CD4-positive, alpha-beta T cell treated with Interferon alpha-2 for 1 hour (primary cell): ENCODE measurements at places on chromosomes 7 and 10.

GRCh38 chr10:93274419-93274818 is 200.7 kb downstream of the CYP26A1 start:
- DNase-seq: no peak

- no peak for DNase-seq
Measured at GRCh38 chr7:51141451-51142003, 175.1 kb downstream of the COBL start.

GRCh38 chr7:70354409-70355169 is 756.3 kb downstream of the AUTS2 start:
- DNase-seq: no peak

DNA sequence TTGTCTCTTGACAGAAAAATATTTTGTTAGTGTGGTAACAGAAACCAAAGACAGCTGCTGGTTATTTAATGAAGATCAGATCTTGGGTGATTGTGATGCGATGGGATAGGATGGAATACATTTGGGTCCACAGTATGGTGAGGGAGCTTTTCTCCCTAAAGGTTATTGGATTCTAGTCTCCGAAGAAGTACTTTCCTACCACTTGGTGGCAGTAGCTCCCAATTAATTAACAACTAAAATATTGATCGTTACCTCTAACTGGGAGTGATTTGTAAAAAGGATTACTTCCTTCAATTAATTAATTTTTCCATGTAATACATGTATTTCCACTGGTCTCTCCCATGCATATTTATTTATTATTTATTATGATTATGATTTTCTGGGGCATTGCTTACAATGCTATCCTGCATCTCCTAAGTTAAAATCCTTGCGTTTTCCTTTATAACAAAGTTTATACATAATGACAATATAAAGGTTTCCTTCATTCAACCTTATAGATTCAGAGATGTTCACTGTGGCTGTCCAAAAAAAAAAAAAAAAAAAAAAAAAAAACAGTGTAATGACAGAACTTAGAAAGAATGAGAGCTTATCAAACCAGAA is 25.6 kb downstream of the TMEM196 start:
- peak; percentile 25 for DNase-seq

DNA sequence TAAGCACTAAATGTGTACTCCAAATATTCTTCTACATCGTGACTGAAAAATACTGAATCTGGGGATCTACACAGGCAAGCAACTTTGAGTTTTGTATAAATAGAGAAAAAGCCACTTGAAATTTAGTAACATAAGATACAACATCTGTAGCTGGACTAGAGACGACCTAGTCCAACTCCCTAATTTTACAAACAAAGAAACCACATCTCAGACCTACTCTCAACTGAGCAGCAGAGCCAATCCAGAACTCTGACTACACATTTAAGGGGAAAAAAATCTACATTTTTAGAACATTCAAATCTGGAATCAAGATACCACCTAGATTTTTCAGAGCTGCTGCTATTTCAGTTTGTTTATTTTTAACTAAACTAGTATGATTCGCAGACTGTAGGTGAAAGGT is 88.9 kb downstream of the CABCOCO1 start:
- DNase-seq: no peak

GRCh38 chr7:86911659-86912058 is 147.8 kb downstream of the ELAPOR2 start:
- DNase-seq: no peak

DNA sequence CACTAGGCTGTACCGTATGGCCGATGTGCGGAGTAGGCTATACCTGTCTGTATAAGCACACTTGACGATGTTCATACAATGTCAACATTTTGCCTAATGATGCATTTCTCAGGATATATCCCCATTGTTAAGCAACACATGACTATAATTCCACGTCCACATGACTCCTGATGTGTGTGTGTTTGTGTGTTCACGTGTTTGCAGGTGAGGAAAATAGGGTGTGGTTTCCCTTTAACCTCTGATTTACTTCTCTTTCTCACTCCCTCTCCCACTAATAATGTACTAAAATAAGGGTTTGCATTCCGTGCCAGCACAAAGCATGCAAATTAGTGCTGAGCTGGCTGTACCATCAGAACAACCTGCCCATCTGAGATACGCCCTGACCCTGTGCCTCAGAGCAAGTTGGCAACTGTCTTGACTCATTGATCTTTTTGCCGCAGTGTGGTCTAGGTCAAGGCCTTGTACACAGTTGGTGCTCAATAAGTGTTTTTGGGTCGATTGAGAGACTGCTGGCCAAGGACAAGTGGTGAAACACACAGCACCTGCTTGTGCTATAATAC is 64.6 kb upstream of the DOCK1 start:
- DNase-seq: no peak

GRCh38 chr10:59910867-59911266 is 4.5 kb upstream of the CCDC6 start:
- no peak for DNase-seq

DNA sequence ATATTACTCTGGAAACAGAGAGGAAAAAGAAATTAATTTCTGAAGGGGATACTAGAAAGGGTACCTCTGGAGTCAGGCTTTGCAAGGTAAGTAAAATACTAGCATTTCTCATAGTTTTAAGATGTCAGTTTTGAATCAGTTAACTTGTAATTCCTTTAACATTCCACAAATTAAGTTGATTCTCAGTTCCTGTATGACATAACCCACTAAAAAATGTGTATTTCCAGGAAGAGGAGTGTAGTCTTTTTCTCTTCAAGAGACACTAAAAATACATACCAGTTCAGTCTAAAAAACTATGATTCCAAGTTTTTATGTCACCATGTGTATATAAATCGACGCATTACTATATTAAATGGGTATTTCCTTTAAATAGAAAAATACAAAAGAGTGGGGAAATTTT is 113.2 kb downstream of the CDK6 start:
- no peak for DNase-seq

GRCh38 chr7:127654404-127655394 is 2.7 kb downstream of the SND1 start:
- DNase-seq: no peak

GRCh38 chr7:106646256-106646655 is 14.7 kb downstream of the CCDC71L start:
- DNase-seq: no peak

DNA sequence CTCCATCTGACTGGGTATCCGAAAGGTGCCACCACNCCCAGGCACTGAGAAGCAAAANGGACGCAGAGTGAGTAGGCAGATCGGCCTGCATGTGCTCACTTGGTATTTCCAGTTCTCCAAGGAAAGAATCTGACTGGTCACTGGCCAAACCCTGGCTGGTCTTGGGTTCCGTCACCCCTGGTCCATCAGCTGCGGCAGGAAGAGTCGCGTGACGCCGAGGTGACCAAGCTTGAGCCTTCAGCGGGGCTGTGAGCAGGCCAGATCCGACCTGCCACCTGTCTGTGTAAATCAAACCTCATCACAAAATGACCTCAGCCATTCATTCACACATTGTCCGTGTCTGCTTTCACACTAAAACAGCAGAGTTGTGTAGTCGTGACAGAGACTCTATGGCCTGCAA is 28.8 kb upstream of the CHST15 start:
- no peak for DNase-seq

- no peak for DNase-seq
Measured at GRCh38 chr7:73520673-73521635, 1.1 kb downstream of the BAZ1B start.

- DNase-seq: no peak
Measured at GRCh38 chr10:111077785-111078504, 1.1 kb downstream of the ADRA2A start.

GRCh38 chr10:92850185-92850584 is 1.9 kb downstream of the EXOC6 start:
- no peak for DNase-seq

DNA sequence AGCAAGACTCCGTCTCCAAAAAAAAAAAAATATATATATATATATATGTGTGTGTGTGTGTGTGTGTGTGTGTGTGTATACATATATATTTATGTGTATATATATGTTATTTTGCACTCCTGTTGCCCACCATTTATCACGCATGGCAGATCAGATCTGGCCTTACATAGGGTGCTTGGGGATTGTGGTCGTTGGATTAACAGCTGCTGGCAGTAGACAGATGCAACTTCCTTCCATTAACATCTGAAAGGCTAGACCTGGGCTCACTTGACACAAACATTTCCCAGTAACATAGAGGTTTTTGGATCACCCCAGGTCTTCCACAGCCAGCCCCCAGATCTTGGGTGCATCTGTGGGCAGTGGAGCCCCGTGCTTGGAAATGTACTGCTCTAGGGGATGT is 40.8 kb upstream of the DLD start:
- DNase-seq: no peak

DNA sequence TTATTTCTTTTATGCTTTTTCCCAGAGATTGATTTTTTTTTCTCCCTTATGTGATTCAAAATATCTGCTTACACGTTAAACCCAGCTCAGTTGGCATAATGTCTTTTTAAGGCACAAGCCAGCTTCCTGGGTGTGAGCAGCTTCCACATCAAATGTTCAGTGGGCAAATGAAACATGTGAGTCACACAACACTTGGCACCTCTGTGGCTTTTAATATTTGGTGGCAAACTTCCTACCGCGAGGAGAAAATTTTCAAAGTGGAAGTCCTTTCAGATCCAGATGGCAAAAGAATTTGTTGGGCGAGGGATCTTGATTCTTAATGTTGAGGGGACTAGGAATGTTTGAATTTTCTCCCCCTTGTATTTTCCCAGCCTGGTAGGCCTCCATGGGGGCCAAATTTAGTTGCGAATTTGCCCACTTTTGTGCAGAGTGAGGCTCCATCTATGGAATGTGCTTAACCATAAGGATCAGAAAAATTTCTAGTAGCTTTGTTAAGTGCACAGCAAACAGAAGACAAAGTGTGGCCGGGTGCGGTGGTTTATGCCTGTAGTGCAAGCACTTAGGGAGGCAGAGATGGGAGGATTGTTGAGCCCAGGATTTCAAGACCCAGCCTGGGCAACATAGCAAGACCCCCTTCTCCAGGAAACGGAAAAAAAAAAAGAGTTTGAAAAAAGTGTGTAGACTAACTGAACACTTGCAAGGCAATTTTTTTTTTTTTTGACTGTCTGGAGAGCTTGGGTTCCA is 31.0 kb downstream of the CUX1 start:
- DNase-seq: no peak

DNA sequence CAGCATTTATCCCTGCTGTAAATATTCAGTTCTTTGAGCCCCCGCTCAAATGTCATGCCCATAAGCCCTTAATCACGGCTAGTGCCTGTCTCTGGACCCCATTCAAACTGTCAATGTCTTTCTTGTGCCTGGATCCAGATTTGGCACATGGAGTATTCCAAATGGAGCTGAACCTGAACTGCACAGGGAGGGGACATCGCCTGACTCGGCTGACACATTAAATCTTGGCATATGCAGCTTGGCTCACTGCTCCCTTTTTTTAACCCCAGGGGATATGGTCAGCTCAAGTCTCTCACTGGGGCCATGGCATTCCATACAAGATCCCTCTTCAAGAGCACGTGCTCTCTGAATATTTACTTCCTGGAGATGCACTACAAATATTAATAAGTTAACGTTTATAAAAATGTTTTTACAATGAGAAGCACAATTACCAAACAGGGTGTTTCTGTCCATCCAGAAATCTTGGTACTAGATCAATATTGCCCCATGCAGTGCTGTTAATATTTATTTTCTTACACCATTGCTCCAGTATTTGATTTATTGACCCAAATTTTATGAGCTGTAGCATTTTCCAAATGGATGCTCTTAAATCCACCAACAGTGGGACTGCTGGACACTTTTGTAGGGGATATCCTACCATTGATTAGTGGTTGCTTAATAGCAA is 57.4 kb downstream of the FGFR2 start:
- DNase-seq: no peak

DNA sequence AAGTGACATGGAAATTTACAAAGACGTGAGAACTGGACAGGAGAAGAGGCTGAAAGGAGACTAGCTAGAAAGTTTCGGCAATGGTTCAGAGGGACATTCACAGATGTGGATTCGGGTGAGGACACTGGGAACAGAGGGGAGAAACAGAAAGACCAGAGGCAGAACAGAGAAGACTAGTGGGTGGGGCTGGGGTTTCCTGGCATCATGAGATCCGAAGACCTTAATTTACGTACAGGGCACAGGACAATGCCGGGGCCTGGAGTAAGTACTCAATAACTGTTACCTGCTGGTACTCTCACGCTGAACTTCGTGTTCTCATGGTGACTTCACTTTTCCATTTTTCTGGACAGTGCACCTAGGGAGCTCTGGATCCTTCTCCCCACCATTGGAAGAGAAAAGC is 53.5 kb downstream of the VOPP1 start:
- no peak for DNase-seq

- DNase-seq: no peak
Measured at GRCh38 chr10:11756766-11757315, 14.7 kb downstream of the ECHDC3 start.

- no peak for DNase-seq
Measured at GRCh38 chr7:151139791-151140190, 27.7 kb downstream of the GBX1 start.

- DNase-seq: no peak
Measured at GRCh38 chr10:28664369-28664740, 13.0 kb upstream of the BAMBI start.

DNA sequence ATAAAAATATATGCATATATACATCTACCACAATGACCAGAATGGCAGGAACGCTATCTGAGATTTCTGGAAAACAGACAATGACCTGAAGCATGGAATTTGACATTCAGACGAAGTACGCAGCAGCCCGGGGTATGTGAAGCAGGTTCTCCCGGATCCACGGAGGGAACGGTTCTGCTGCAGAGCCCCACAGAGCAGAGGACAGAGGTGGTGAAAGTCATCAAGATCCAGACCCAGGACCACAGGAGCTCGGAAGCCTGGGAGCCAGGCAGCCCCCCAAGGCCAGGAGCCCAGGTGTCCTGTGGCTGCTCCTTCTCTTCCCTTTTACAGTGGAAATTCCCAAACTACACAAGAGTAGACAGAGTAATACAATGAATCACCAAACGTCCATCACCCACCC is 42.1 kb upstream of the DNAAF5 start:
- DNase-seq: no peak

GRCh38 chr7:129561677-129562359 is 49.7 kb upstream of the NRF1 start:
- no peak for DNase-seq

DNA sequence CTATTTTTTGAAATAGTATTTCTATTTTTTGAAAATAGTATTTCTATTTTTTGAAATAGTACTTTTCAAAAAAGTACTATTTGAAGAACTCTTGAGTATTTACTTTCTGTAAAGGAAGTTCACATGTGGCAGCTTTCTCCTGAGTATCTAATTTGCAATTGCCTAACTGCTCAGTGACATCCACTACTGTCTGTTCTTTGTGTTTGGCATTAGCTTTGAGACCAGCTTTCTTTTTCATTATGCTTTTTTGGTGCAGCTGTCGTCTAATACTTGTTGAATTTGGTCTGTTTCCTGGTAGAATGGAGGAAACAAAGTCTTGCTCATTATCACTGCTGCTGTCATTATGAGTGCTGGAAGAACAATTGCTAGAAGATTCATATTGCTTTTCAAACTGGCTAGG is 99.1 kb downstream of the BMPR1A start:
- DNase-seq: no peak
